ENCODE measurements at places on chromosomes 1 and 21.

- DNase-seq = no peak
These were observed 1028.8 kb downstream of the ADGRL2 start for GRCh38 chr1:82829527-82829926.

GRCh38 chr1:100034470-100034869, 64.7 kb downstream of the SLC35A3 start:
- no peak for DNase-seq

DNA sequence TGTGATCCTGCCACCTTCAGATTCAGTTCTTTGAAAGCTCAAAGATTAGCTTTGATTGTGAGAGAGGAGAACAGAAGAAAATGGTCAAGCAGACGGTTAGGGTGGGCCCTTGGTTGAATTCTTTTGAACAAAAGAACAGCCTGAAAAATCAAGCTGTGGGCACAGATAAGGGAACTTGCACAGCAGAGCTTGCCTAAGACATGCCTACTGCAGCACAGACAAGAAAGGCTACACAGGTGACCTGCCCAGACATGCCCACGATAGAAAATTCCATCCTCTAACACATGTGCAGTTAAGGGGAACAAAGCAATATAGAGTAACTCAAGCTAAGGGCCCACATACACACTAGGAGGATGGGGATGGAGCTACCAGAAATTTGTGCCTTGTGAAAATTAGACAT, 512.5 kb upstream of the LRRC7 start:
- no peak for DNase-seq

DNA sequence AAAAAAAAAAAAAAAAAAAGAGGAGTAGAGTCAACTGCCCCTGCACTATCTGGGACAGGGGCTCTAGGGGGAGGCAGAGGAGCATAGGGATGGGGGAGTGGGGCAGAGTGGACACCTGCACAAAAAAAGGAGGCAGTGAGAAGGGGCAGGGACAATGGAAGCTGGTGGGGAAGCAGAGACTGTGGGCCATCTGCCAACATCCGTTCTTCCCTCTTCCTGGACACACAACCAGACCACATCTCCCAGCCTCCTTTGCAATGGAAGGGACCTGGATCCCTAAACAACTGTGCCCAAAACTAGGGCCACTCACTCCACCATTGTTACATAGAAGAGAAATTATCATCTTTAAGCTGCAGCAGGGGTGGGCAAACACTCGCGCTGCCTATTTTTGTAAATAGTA, 38.4 kb downstream of the NEK2 start:
- DNase-seq = peak; percentile 57

DNA sequence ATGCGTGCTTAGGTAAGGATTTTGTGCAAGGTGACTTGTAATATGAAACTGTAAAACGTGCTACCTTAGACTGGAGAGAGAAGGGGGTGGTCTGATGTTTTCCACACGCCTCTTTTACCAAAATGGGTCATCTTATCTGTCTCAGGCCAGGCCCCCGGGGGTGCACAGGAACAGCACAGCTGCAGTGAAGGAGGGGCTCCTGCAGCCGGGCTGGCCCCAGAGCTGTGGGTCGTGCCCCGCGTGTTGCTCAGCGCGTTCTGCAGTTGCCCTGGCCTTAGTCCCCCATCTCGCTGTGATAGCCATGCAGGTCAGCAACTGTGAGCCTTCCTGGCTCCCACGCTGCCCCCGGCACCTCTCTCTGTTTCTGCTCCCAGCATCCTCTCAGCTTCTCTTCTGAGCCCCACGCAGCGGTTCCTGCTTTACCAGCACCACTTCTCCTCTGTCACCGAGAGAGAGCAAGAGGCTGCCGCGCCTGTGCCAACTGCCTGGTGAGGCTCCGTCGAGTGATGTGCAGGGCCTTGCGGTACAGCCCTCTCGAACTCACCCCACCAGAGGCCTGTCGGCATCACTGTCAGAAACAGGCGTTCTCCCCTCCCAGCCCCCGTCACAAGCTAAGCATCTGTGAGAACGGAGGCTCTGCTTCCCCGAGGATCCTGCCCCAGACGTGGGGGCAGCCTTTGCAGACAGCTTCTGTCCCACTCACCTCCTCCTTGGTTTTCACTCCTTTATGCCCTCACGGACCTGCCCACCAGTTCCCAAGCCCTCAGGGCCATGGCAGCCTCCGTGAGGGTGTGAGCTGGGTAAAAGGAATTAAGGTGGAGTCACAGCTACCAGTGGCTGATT, 73.3 kb downstream of the ADARB1 start:
- DNase-seq = peak; percentile 74

- DNase-seq = peak; percentile 24
These were observed 1.3 kb downstream of the NCMAP start for GRCh38 chr1:24557220-24557619.

- no peak for DNase-seq
These were observed 483.9 kb downstream of the DISC1 start for GRCh38 chr1:232110281-232111090.
